Calu3 (cell line): ENCODE measurements at places on chromosomes 11 and 22. TPM values are rescaled to one million over a fixed set of nuclear protein-coding genes. Genes with fewer than 3 reads are reported as not detected.

Gene KRTAP5-8
- total RNA-seq, result not detected in 2 replicates

Gene GGT5
- 0.28 and 0.64 TPM in 2 replicates for total RNA-seq

DNA sequence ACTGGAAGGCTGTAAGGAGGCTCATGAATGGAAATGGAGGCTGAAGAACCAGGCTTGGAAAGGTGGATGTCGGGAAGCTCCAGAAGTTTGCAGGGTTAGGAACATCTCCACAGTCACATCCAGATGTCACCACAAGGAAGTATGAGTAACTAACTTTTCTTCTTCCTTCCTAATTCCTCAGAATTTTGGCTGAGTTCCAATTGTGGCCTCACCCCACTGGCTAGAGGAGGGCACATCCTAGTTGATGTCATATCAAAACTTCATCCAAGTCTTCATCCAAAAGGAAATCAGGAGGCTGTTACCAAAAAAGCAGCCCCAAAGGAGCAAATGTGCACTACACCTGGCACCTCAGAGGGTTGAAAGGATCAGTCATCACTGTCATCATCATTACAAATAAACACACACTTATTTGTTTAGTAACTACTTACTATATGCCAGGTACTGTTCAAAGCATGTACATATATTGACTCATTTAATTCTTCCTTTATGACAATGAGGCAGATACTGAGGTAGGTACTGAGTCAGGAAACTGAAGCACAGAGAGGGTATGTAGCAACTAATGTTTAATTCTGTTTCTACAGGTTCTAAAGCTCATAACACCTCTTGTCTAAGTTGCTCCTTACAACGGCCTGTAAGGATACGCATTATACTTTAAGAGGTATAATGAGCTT lies 7.3 kb upstream of the PTPN5 start:
- DNase-seq, result no peak

GRCh38 chr11:36411202-36411640 lies 98.9 kb downstream of the TRAF6 start:
- no peak for DNase-seq

DNA sequence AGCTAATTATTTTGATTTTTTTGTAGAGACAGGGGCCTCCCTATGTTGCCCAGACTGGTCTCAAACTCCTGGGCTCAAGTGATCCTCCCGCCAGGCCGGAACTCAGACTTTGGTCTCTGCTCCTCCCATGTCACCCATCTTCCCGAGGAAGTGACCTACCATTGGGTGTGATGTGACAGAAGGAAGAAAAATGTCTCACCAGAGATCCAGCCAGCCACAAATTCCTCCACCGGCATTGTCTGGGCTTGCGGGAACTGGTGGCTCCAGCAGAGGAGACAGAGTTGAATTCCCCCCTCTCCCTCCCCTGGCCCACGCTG lies 772 bp downstream of the SLC25A45 start:
- DNase-seq, result no peak

- DNase-seq, result no peak
Observed at GRCh38 chr11:121032546-121032945, 8.6 kb downstream of the TBCEL start.
